Neural progenitor cell (in vitro differentiated cells): ENCODE measurements at places on chromosomes 3 and 15. TPM values are rescaled to one million over a fixed set of nuclear protein-coding genes. Genes with fewer than 3 reads are reported as not detected.

The C3orf49 gene
- not detected in 2 replicates for total RNA-seq

The CFAP92 gene
- total RNA-seq: 5.3 and 5.5 TPM in 2 replicates

The CPB1 gene
- not detected in 2 replicates for total RNA-seq

The TMEM207 gene
- not detected in 2 replicates for total RNA-seq

The XRN1 gene
- total RNA-seq: 23.0 and 40.1 TPM in 2 replicates

The TM2D3 gene
- 41.6 and 58.4 TPM in 2 replicates for total RNA-seq

The MCF2L2 gene
- total RNA-seq: 10.4 and 11.1 TPM in 2 replicates

DNA sequence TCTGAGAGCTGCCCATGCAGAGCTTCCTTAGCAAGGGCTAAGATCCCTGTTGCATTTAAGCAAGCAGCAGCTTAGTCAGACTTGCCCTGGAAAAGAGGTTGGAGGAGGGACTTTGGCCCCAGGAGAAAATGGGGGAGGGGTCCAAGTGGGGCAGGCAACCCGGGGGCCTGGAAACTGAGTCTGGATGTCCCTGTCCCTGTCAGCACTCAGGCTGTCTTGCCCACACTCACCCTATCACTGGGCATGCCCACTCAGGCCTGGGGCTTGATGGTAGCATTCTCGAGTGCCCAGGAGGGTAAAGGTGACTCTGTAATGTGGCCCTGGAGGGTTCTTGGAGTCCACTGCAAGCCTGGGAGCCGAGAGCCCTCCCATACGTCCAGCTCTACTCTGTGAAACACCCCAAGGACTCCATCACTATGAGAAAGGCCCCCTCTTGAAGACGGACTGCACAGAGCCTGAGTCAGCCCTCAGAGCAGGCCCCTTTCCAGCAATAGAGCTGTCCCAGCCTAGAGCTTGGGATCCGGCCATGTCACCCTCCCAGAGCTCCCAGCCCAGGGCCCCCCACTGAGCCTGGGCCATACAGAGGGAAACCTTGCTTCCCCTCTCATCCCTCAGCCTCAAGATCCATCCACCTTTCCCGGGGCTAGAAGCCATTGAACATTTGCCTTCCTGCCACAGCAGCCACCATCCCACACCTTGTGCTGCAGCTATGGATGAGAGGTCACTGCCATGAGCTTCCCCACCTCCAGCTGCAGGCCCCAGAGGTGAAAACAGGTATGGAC is 13.4 kb downstream of the MYL3 start:
- no peak overlapping the region for H3K27ac ChIP-seq
- no peaks in the 10 kb centered on the region for H3K27me3 ChIP-seq
- H3K4me3 ChIP-seq: no peak overlapping the region
- no peaks in the 10 kb centered on the region for H3K36me3 ChIP-seq
- no peak for DNase-seq
- peaks cover 4% of the 10 kb centered on the region for H3K4me1 ChIP-seq

DNA sequence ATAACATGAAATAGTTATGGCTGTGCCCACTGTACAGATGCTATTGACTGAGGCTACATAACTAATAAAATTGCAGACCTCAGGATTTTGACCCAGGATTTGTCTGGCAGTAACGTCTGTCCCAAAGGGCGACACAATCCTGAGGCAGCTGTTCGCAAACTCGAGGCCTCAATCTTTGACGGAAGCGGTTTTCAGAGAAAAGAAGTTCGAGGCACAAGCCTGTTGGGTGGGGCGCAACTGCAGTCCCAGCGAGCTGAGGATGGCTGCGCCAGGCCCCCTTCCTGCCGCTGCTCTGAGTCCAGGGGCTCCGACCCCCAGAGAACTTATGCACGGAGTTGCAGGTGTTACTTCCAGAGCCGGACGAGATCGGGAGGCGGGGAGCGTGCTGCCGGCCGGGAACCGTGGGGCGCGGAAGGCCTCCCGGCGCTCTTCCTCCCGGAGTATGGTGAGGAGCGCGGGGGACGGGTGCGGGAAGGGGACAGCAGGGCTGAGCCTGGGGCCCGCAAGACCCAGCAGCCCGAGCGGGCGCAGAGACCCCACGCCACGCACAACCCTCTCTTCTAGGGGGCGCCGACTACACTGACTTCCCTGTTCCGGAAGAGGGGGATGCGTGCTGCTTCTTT is at the start of gene PARP15:
Gene PARP15 (plus strand): TSS at position 242 of the 623 bp plus-strand sequence. CDS start 18 bp downstream, at position 260.
- H3K36me3 ChIP-seq: no peaks in the 10 kb centered on the region
- peak within 1 kb of the TSS; percentile 44 for H3K4me3 ChIP-seq
- H3K27me3 ChIP-seq: peaks cover 30% of the 10 kb centered on the region
- DNase-seq: peak; percentile 32
- no peak within 1 kb of the TSS for H3K27ac ChIP-seq

- H3K4me1 ChIP-seq: no peaks in the 10 kb centered on the region
- H3K27me3 ChIP-seq: no peaks in the 10 kb centered on the region
- H3K4me3 ChIP-seq: no peak overlapping the region
- DNase-seq: no peak
These were observed 202.2 kb upstream of the BHLHE40 start for GRCh38 chr3:4776980-4777581.

DNA sequence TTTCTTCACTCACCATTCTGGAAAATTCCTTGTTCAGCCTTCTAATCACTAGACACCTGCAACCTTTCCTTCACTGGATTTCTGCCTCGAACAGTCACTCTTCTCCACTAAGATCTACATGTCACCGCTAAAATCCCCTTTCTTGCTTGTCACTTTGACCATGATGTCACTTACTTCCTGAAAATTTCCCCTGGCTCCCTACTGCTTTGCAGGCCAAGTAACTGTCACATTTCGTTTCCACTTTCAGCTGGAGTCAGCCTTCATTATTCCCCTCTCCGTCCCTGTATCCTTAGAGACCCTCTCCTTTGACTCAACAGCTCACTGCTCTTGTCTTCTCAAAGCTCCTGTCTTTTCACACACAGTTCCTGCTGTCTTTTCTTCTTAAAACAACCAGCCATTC is 15.9 kb downstream of the CHL1 start:
- no peak overlapping the region for H3K4me3 ChIP-seq
- DNase-seq: no peak
- H3K27me3 ChIP-seq: peaks cover 4% of the 10 kb centered on the region
- no peaks in the 10 kb centered on the region for H3K36me3 ChIP-seq
- H3K27ac ChIP-seq: no peak overlapping the region

DNA sequence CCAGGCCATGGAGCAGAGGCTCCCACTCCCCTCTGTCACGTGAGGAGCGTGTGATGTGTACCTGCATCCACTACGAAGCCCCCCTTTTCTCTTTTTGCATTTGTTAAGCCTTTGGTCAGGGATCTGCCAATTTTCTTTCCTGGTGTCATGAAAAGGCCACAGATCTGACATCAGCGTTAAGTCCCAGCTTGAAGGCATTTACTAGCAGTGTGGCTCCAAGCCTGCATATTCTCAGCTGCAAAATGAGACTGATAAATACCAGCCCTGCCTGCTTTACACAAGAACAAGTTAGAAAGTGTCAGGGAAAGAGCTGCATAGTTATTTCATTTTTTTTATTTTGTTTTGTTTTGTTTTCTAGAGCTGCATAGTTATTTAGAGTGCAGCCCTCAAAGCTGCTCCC is 2.3 kb upstream of the ANKRD63 start:
- no peak for DNase-seq
- no peak overlapping the region for H3K4me3 ChIP-seq
- no peak overlapping the region for H3K27ac ChIP-seq
